ENCODE measurements at places on chromosomes 5 and 9.

DNA sequence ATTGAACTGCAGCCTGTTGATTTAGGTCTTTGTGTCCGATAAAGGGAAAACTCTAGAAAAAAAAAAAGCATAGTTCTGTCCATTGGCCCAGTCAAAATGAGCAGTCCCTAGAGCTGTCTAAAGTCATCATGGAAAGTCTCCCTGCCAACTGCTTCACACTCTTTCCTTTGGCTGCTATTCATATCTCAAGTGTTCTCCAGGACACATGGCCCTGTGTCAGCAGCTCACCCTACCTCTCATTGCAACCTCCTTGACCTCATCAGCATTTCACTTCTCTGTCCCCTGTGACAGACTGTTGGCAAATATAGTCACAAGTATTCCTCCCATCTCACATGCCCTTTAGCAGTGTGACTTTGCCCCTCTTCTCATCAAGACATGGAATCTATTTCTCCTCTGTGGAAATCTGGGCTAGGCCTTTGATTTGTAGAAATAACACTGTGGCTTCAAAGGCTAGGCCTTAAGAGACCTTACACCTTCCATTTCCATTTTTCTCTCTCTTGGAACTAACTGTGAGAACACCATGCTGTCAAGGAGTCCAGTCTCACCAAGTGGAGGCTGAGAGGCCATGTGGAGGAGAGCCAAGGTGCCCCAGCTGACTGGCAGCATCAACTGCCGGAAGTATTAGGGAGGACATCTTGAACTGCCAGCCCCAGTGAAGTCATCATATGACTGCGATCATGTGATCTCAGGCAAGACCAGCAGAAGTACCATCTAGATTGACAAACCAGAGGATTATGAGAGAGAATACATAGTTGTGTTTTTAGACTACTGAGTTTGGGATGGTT is 149.4 kb upstream of the TARS1 start:
- DNase-seq: no peak

DNA sequence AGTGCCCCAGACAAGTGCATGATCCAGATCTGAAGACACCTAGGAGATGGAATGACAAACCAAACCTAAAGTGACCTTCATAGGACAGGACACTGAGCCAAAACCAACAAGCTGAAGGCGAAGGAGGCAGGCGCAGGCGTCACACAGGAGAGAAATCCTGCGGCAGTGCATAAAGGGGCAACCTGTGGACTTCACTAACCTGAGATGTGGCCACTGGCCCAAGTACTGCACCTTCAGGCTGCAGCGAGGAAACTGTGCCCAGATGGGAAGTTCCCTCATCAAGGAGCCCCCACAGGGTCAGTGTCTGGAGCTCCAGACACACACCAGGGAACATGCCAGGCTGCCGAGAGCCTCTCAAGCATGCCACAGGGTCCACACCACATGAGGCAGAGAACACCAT is 3.7 kb downstream of the IPPK start:
- DNase-seq: no peak

GRCh38 chr5:140042643-140043507 is at the start of gene NRG2:
NRG2 (minus strand) TSS chr5:140043299.
- DNase-seq: no peak

DNA sequence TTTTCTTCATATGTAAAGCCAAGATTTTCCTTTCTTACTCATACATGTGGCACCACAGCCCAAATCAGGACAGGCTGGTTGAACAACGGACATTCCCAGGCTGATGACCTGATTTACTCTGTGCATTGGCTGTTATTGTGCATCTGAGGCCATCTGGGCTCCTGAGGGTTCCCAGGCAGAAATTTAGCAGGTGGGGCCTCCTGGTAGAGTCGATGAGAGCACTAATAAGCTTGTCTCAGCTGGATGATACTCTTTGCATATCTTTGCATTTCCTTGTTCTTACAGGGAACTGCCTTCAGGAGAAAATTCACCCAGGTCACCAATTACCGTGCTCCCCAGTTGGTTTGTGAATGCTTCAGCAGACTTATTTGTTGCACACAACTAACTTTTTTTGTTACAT is 605.1 kb downstream of the ELAVL2 start:
- no peak for DNase-seq

GRCh38 chr9:132708769-132709430 is 38.6 kb downstream of the GTF3C4 start:
- no peak for DNase-seq

GRCh38 chr5:160270704-160271103 is 41.4 kb downstream of the FABP6 start:
- DNase-seq: no peak

DNA sequence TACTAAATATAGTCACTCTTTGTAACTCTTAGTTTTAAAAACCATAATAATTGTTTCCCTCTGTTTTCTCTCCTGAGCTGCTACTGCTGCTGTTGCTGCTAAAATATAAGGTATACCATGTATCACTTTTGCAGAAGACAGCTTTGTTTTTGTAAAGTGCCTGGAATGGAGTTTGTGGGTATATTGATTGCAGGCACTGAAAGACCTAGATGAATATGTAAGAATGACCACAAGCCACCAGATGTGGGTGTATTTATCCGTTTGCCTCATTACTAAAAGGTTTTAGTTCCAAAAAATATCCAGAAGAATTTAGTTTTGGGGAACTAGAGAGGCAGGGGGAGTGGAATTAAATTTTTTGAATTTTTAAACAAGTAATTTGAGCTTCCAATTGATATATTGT is 151.1 kb upstream of the CDKN2B start:
- DNase-seq: no peak

GRCh38 chr5:151895660-151896030 is 29.0 kb downstream of the GLRA1 start:
- no peak for DNase-seq

- DNase-seq: no peak
These were observed 23.9 kb upstream of the SH3PXD2B start for GRCh38 chr5:172478256-172478655.

- no peak for DNase-seq
These were observed 11.9 kb upstream of the GM2A start for GRCh38 chr5:151240924-151241635.

DNA sequence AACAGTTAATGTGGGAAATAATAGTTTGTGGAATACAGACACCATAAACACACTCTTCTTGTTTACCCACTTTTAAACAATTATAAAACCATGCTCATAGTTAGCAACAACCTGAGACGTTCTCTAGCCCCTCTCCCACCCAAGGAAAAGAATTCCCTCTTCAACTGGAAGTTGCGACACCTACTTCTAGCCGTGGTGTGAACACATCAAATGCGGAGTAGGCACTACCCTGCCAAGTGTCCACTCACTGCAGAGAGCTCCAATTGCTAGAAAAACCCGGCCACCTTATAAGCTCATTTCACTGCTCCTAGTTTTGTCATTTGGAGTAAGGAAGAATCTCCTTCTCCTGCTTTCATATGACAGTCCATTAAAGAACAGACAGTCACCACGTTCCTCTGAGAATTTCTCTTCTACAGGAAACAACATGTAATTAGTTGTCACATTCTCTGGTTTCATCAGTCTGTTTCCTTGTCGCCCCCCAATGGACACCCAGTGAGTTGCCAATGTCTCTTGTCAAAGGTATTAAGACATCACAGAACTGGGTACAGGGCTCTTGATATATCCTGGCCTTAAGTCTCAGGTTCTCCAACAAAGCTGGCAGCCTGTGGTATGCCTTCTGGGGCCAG is 47.3 kb downstream of the PRLR start:
- peak; percentile 44 for DNase-seq

DNA sequence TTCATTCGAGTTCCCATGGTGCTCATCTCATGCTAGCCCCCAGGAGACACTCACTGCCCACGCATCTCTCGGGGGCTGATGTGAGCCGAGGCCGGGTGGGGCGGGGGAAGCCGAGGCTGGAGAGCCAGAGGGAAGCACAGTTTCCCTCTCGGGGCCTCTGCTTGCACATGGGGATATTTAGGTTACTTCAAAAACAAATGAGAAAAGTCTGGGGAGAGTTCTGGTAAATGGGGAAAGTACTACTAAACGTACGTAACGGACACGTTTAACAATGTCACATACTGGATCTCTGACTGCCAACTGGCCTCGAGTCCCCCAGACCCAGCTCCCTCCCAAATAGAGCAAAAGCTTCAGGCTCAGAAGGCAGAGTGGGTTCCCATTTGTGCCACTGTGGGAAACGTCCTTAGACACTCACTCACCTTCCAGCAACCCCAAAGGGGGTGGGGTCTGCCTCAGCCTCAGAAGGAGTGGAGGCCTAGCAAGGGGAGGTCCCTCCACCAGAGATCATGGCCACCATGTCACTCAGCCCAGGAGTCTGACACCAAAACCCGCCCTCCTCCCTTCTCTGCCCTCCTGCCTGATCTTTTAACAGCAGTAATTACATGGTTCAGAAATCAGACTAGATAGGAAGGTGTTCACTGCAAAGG is 33.8 kb upstream of the NTNG2 start:
- DNase-seq: no peak

- no peak for DNase-seq
These were observed 197.1 kb downstream of the TTLL11 start for GRCh38 chr9:121895818-121896544.

GRCh38 chr9:131650254-131650653 is 89.6 kb downstream of the RAPGEF1 start:
- DNase-seq: no peak

DNA sequence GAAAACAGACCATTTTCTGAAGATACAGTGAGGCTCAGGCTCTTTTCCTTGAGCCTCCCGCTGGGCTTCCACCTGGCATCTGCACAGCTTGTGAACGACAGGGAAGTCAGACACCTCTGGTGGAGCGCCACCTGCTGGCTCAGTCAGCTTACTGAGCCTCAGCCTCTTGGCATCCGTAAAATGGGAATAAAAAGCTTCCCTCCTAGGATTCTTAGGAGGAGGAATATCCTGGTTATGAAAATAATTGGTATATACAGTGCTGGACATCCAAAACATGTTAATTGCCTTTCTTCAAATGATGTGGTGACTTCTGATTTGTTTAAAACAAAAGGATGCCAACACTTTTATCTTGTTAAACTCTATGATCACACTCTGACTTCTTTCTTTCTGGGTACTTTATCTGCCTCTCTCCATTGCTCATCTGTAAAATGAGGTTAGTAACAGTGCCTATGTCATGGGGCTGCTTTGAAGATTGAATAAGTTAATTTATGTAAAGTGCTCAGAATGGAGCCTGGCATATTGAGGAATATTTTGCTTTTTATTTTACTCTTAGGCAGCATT is 67.5 kb downstream of the MAMDC2 start:
- DNase-seq: no peak

GRCh38 chr9:137172901-137173795 is 1.3 kb upstream of the TMEM210 start:
- no peak for DNase-seq

- peak; percentile 45 for DNase-seq
These were observed 414.0 kb downstream of the ELAVL2 start for GRCh38 chr9:23412046-23412445.

DNA sequence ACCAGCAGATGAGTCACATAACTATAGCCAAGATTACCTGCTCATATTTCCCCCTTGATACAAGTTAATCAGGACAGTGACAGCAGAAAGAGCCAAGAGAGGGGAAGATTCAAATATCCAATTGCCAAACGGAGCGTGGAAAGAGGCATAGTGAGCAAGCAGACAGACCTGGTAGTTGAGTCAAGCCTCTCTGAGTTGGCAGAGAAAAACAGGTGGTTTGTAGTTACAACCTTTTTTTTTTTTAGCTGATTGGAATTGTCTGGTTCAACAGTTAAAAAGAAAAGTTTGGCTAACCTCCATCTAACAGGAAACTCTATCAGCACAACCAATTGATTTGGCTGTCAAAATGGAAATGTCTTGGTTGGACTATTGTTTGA is 272.1 kb downstream of the TLE1 start:
- no peak for DNase-seq

GRCh38 chr5:138926688-138927448 is 51.7 kb upstream of the LRRTM2 start:
- no peak for DNase-seq

- no peak for DNase-seq
These were observed 5.8 kb downstream of the PSMB7 start for GRCh38 chr9:124409410-124409809.

DNA sequence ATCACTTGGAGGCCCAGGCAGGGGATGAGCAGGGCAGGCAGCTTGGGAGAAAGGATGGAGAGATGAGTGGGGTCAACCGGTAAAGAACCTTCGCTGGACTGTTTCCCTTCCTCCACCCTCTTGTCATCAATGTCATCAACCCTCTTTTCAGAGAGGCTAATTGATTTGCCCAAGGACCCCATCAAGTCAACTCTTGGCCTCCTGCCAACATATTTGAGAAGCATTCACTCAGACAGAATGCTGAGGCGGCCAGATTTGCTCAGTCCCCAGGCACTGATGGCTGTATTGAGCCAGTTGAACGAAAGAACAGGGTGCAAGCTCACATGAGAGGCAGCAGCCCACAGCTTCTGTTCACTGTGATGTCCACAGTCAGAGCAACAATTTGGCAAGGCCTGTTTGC is 193.5 kb downstream of the RFK start:
- no peak for DNase-seq

DNA sequence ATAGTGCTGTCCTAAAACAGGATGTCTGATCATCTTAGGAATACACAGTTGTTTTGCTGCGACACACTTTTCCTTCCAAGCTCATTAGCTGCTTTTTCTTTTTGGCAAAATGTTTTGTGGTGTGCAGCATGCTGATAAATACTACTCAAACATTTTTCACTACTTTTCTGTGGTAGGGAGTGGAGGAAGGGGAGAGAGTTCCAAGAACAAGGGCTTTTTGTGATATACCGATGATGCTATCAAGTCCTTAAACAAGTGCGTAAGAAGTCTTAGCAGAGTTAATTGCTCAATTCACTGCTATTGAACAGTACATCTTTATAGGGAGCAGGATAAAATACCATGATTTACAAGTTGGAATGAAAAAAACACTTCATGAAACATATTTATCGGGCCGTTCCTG is 23.6 kb upstream of the TEK start:
- no peak for DNase-seq

GRCh38 chr5:66826263-66826662 is 230.1 kb downstream of the MAST4 start:
- DNase-seq: no peak

DNA sequence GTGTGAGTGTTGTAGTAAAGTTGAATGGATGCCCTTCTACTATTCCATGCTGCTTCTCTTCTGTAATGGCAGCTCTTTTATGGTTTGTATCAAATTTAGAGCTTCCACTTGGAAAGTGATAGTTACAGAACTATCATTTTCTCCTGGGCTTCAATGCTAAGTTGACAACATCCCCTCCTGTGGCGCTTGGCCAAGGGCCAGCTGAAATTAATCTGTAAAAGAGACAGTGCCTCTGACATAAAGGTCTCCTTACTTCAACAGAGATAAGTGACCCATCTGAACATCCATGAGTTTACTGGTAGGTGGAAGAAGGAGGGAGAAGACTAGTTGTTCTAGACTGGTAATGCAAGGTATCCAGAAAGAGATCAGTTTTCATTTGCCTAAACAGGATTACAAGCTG is 39.7 kb downstream of the CHSY3 start:
- DNase-seq: no peak

GRCh38 chr9:70949239-70949638 is 172.2 kb downstream of the TRPM3 start:
- DNase-seq: no peak

- DNase-seq: no peak
These were observed 228.9 kb downstream of the FANCC start for GRCh38 chr9:95088421-95089161.

Data from skin of body (tissue), 3 donors.